ENCODE measurements at places on chromosomes 3 and 15.

- no peak for DNase-seq
Observed at GRCh38 chr3:57840473-57840872, 84.4 kb downstream of the SLMAP start.

- DNase-seq, result no peak
Observed at GRCh38 chr15:91420689-91421088, 320.6 kb downstream of the SV2B start.

DNA sequence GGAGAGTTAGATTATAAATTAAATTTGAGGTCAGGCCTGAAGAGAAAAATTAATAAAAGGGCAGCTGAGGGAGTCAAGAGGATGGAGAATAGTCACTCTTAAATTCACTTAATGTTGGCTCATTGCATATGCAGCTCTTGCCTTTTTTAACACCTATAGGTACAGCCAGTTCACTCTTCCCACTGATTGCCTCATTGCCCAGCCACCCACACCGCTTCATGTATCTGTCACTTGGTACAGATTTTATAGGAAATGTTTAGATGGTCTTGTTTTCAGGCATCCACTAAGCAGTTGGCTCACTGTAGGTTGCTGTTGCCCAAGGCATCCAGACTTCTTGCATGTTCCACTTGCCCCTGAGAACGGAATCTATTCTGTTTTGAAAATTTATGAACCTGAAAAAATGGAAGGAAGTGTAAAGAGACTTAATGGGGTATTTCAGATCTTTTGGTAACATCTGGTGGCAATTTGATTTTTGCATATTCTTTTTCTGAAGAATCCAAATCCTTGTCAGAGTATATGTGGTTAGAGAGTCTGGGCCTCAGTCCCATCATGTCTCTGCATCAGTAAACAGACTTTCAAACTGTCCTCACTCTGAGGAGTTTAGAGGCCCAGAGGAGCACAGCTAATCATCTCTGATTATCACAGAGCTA, 151.9 kb downstream of the RBPMS2 start:
- no peak for DNase-seq

DNA sequence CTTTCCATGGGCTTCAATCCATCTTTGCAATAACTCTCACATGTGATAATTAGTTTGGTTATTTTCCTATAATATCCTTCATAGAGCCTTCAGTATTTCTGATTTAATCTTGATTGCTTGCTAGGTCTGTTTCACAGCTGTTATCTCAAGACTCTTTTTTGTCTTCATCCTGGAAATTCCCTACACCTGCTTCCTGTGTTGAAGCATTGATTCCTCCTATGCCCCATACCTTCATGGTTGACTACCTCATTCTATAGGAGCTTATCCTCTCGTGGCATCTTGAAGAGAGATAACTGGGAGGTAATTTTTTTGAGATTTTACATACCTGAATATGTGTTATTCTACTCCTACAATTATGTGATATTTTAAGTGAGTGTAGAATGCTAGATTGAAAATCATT, 26.7 kb downstream of the PIK3CA start:
- no peak for DNase-seq

DNA sequence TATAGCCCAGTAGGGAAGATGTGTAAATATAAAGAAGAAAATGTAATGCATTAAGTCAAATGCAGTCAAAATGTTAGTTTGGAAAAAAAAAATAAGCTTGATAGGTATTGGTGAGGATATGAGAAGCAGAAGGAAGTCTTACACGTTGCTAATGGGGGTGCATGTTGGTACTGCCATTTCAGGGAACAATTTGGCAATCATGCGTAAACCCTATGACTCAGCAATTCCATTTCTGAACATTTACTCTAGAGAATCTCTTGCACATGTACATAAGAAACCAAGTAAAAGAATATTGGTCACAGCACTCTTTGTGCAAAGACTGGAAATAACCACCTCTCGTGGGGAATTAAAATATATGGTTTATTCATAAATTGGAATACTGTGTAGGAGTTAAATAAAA, 35.5 kb upstream of the TIMP4 start:
- no peak for DNase-seq

DNA sequence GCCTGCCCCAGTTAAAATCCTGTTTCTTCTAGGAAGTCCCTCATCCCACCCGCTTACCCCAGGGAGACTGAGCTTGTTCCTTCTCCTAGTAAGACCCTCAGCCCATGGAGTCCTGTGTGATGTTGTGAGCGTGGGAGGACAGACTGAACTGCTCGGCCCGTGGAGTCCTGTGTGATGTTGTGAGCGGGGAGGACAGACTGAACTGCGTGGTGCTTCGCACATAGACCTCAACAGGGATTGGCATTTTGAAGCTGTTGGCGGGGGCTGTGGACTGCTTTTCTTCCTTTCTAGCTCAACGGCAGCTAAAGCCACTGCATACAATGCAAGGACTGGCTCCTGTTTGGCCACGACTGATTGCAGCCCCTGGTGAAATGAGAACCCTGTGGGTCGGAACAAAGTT, 1.6 kb upstream of the SPTBN5 start:
- no peak for DNase-seq

- DNase-seq, result no peak
Observed at GRCh38 chr3:73364517-73364916, 260.2 kb downstream of the PDZRN3 start.

GRCh38 chr15:71515375-71516186, 294.8 kb upstream of the NR2E3 start:
- no peak for DNase-seq

GRCh38 chr3:26712211-26713026, 89.8 kb downstream of the LRRC3B start:
- no peak for DNase-seq

DNA sequence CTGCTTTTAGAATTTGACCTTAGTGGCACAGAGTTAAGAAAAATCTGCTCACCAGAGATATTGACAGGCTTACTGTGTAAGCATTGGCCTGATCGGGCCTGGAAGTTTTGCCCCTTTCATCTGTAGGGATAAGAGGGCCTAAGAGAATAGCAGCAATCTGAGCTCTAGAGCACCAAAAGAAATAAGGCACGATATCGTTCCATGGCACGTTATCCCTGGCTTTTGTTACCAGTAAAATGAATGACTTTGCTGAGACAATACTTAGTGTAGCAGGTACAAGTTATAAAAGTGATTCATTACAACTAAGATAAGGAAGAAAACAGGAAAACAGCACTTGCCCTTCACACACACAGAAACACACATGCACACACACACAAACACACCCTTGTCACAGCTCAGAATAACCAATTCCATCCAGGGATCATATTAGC, 5.0 kb downstream of the THBS1 start:
- DNase-seq, result no peak

DNA sequence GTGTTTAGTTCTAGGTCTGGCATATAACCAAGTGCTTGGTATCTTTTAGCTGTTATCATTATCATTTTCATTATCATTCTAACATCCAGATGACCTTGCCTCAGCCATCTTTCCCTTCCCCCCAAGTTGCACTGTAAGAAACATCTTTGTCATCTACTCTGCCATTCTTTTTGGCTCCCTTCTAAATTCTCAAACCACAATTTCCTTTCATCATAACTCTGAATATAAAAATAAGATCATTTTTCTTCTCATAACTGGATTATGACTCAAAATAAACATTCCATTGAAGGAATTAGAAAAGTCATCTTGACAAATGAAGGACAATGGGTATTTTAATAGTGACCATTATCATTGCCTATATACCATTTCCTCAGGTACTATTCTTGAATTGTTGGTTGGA, 786.2 kb downstream of the AGBL1 start:
- no peak for DNase-seq

Measured in stimulated activated CD8-positive, alpha-beta memory T cell treated with anti-CD3 and anti-CD28 coated beads, Interleukin-15, amount 100 ng/mL, for 4 hours (primary cell).